ENCODE measurements at places on chromosomes 3 and 15.
A peak's percentile ranks its signal among the peaks of the same experiment; 100 is the strongest.

DNA sequence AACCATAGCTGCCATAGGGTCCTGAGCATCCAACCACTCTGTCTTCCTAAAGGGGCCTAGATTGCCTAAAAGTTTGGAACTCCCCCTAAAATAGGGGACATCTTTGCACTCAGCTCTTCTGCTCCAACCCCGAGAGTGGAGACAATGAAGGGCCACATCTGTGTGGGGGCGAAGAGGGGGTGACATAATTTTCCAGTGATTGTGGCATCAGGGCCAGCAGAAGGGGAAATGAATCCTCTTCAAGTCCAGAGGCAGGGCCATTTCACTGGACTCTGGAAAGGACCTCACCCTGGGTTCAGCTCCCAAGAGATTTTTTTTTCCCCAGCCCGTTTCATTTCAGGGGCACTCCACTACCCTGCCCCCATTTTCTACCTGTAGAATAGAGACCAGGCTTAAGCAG is 4.6 kb upstream of the ANKRD63 start:
- no peak for DNase-seq

DNA sequence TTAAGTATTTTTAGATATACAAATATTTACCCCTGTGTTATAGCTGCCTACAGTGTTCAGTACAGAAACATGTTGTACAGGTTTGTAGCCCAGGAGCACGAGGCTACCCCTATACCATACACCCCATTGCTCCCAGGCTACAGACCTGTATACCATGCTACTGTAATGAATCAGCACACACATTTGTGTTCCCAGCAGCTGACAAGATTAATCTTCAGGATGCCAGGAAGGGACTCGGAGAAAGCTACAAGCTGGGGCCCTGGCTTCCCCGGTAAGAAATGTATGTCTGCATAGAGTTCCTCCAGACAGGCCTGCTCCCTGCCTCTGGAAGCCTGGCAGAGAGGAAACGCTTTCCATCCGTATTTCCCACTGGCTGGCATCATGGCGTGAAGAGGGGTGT is 136.5 kb downstream of the XXYLT1 start:
- no peak for DNase-seq

DNA sequence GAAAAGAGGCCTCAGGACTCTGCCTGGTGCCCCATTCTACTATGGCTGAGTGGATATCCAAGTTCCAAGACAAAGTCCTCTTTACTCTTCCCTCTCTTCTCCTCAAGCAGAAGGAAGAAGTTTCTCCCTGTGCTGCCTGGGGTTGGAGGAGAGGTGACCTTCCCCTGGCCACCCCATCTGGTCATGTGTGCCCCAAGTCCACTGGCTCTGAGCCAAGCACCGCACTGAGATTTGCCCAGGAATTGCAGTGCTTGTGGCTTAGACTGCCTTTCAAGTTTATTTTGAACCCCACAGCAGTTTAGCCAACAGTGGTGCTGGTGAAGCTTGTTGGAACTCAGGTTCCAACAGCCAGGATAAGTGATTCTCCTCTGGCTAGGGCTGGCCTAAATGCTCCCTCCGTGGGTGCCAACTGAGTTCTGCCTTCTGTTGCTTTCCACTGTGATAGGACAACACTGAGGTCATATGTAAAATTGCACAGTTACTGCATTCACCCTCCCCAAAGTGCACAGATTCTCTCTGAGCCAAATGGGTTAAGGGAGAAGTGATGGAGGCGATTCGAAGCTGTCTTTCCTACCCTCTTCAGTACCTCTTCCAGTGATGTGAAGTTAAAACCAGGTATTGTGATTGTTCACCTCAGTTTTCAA is 69.9 kb downstream of the TMCO5A start:
- DNase-seq = no peak

DNA sequence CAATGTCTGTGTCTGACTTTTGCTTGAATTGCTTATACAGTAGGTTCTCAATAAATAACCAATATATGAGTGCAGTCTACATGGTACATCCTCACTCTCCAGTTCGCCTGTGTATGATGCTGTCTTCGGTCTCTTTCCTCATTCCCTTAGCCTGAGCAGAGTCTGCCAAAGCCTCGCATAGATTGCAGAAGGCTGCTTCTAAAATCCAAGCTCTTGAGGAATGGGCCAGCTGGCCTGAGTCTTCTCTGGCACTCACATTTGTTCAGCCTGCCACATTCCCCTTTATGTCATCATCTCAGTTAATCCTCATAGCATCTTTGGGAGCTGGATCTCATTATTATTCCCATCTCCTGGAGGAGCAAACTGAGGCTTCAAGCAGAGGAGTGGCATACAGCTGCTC is 27.2 kb upstream of the ADAMTS7 start:
- no peak for DNase-seq

- DNase-seq = no peak
Observed at GRCh38 chr3:45771831-45772230, 24.5 kb downstream of the SLC6A20 start.

DNA sequence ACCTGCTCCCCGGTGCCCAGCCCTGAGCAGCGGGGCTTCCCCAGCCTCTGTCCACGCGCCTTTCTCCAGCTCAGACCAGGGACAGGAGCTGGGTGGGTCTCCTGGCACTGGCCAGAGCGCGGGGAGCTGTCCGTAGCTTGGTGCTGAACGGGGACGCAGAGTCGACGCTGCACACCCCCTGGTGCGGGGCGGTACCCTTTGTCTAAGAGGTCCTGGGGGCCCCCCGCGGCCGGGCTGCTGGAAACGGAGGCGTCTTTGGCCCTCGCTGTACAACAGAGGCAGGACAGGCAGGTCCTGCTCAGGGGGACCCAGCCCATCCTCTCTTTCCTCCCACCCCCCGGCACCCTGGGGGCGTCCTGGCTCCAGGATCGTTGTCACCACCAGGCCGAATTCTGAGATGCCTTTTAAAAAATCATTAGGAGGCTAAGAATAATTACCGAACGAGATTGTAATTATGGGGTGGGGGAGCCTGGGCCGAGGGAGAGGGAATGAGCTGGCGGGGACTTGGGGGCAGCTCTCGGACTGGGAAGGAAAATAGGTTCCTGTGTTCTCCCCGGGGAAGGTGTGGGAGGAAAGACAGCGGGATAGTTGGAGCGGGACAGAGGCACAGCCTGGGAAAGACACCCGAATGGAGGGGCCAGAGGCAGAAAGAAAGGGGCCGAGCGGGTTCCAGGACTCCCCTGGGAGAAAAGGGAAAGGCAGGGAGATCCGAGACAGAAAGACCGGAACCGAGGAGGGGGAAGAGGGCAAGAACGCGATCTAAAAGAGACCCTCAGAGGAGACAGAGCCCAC is 4.1 kb upstream of the SKOR1 start:
- DNase-seq = no peak

DNA sequence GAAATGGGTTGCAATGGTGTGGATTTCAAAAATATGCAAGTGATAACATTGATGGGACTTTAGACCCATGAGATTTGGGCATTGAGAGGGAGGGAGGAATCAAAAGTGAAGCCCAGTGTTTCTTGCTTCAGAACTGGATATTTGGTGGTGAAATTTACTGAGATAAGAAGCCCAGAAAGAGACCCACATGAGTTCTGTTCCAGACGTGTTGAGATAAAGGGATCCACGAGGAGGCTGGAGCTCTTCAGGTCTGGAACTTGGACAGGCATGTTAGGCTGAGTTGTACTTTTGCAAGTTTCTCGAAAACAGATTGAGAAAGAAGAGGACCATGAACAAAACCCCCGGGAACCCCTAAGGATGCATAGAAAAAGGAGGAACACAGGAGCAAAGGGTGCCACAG is 290.2 kb downstream of the MEX3B start:
- DNase-seq = no peak

GRCh38 chr15:85280203-85280602 is 100.2 kb upstream of the AKAP13 start:
- no peak for DNase-seq

DNA sequence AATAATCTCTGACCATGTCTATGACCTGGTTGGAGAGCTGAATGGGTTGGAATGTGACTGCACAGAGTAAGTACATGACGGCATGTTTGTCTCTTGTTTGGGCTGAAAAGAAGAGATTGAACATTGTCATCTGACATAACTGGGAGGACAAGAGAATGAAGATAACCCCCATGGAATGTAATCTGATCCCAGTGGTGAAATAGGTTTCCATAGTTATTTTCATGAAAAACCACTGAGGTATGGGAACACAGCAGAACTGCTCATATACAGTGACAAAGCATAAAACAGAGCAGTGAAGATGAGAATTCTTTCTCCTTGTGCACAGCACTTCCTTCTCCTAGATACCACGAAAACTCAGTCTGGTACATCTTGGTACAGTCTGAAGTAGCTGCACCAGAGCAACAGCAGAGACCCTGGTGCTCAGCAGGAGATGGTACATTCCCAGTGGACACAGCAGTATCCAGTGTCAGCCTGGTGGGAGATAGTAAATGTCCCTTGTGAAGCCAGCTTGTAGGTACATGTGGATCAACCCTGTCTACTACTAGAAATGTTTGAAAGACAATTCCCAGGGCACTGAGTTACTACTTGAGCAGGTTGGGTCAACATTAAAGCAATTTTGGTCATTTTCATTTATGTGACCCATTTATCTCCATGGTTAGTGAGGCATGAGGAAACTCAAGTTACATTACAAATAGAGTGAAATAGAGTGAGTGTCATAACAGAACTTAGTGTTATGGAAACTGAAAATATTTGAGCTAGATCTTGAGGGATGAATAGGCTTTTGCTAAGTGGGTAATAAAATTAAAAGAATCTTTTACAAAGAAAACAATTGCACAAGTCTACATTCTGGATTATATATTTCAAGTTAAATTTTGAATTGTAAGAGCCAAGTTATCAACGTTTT is 178.3 kb downstream of the SUCNR1 start:
- DNase-seq = no peak

- no peak for DNase-seq
Observed at GRCh38 chr3:23455084-23455483, 252.0 kb downstream of the UBE2E2 start.

GRCh38 chr3:193372783-193373182 is 5.8 kb downstream of the ATP13A5 start:
- DNase-seq = no peak

GRCh38 chr3:178699364-178699763 is 163.1 kb downstream of the KCNMB2 start:
- DNase-seq = no peak

GRCh38 chr3:171996178-171996817 is 43.1 kb upstream of the FNDC3B start:
- DNase-seq = no peak

GRCh38 chr15:90583471-90584252 is 53.9 kb downstream of the CRTC3 start:
- no peak for DNase-seq

GRCh38 chr3:152313914-152314313 is 45.2 kb downstream of the MBNL1 start:
- DNase-seq = no peak

- no peak for DNase-seq
Observed at GRCh38 chr15:67506775-67507747, 13.9 kb upstream of the C15orf61 start.

DNA sequence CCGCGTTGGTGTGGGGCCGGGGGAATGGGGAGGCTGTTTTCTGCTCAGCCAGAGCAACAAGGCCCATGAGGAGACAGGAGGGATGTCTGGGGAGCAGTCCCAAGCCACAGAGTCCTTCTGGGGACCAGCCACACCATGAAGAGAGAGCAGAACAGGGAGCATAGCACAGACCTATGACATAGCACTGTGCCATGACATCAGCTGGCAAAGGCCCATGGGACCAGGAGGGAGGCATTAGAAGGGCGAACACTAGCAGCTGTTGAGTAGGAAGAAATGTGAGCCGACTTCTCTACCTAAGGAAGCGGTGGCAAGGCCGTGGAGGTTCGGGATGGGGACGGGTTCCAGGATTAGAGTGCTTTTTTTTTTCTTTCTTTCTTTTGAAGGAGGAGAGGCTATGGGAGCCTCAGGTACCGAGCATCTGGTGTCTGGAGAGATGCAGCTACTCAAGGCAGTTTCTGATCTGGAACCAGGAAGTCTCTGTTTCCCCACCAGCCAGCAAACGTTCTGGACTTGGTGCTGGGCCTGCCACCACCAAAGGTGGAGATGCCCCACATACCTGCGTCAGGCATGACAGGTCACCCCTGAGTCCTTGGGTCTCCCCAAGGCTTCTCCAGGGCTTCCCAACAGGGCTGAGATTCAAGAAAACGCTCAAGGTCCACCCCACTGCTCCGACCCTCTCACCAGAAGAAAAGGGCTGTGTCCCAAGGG is 77.3 kb upstream of the CGNL1 start:
- peak; percentile 87 for DNase-seq

GRCh38 chr3:156718622-156719306 is 44.4 kb downstream of the TIPARP start:
- DNase-seq = no peak

GRCh38 chr15:67181221-67181639 is 73.2 kb downstream of the AAGAB start:
- DNase-seq = no peak

DNA sequence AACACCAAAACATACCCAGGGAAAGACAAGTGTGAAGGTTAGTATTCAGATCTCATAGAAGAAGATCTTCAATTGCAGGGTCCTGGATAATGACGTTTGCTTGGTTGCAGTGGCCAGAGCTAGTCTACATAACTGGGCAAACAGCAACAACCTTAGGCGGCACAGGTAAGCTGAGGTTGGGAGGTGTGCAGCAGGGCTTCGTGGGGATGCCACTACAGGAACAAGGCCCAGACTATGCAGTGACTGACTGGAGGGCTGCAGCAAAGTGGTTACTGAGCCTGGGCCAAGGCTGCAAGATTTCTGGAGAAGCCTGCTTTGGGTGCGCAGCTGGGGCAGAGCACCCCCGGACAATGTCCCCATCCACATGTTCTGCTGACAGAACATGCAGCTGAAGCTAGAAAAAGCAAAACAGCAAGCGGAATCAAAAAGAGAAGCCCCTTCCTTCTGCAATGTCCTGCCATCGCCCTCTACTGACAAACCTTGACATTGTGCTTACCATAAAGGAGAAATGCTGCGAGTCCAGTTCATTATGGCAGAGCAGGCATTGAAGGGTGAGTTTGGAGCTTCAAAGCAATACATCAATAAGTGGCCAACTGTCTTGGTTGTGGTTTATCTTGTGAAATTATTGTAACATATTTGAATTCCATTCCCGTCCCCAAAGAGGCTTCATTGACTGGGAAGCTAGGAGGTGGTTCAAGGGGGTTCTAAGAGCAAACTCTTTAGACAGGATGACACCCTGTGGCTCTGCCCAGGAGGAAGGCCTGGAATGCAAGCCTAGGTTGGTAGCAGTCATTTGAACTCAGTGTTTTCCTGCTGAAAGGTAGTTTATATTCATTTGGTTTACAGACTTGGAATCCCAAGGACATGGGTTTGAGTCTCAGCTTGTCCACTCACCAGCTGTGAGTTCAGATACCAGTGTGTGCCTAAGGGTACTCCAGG is 217.0 kb downstream of the PDCD6IP start:
- no peak for DNase-seq

DNA sequence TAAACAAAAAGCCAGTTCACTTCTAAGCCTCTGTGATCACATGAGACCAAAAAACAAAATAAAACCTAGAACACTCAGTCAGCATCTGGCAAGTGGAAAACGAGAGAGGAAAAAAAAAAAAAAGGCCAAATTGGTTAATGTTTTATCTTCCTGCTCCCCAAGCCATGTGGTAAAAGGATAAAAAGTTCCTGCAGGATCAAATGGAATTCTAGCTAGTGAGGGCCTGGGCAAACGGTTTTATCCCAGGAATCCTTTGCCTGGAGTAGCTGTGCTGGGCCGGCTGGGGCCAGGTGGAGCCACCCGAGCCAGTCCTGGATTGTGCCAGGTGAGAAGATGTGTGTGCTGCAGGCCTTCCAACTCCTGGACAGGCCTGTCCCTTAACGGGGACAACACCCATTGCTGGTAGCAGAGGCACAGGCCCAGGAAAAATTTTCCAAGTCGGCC is 13.2 kb downstream of the SMAD6 start:
- DNase-seq = no peak

- no peak for DNase-seq
Observed at GRCh38 chr3:133479895-133480669, 80.2 kb downstream of the BFSP2 start.

- DNase-seq = no peak
Observed at GRCh38 chr3:15429080-15429479, 1.7 kb downstream of the EAF1 start.

Measured in NCI-H2171 (cell line).